Right atrium auricular region (tissue), 2 donors: ENCODE measurements at places on chromosomes 2 and 18. TPM values are rescaled to one million over a fixed set of nuclear protein-coding genes. Genes with fewer than 3 reads are reported as not detected.

GRCh38 chr2:209383212-209383611, 40.6 kb upstream of the MAP2 start:
- H3K4me1 ChIP-seq: no peaks in the 10 kb centered on the region
- no peaks in the 10 kb centered on the region for H3K27me3 ChIP-seq
- H3K4me3 ChIP-seq: no peak overlapping the region
- no peaks in the 10 kb centered on the region for H3K36me3 ChIP-seq

GRCh38 chr2:183207110-183207509, 82.9 kb downstream of the NUP35 start:
- no peak overlapping the region for H3K4me3 ChIP-seq
- no peak for DNase-seq
- H3K4me1 ChIP-seq: no peaks in the 10 kb centered on the region
- no peaks in the 10 kb centered on the region for H3K27me3 ChIP-seq
- H3K27ac ChIP-seq: no peak overlapping the region

DNA sequence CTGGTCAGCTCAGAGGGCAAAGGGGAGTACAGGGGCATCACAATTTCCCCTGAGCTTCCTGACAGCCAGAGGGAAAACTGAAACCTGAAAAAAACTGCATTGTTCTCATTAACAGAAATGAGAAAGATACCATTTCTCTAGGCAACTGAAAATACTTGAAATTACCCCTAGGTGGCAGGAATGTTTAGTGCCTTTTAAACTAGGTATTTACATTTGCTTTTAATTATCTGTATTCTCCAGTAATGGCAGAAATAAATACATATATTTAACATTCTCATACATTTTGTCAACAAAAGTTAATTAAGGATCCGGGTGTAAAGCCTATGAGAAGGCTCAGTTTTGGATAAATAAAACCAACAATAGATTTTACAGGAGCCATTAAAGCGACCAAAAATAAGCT, 34.5 kb downstream of the RPL31 start:
- H3K36me3 ChIP-seq: peaks cover 83% of the 10 kb centered on the region
- no peak for DNase-seq
- no peaks in the 10 kb centered on the region for H3K4me1 ChIP-seq
- H3K27me3 ChIP-seq: no peaks in the 10 kb centered on the region
- no peak overlapping the region for H3K27ac ChIP-seq

- H3K27me3 ChIP-seq: no peaks in the 10 kb centered on the region
- no peaks in the 10 kb centered on the region for H3K36me3 ChIP-seq
- no peak for DNase-seq
- H3K4me1 ChIP-seq: no peaks in the 10 kb centered on the region
These were observed 34.0 kb downstream of the ADAM23 start for GRCh38 chr2:206477296-206477695.

The AMER3 gene
- total RNA-seq: not detected
